ENCODE measurements at places on chromosomes 3 and 15.

DNA sequence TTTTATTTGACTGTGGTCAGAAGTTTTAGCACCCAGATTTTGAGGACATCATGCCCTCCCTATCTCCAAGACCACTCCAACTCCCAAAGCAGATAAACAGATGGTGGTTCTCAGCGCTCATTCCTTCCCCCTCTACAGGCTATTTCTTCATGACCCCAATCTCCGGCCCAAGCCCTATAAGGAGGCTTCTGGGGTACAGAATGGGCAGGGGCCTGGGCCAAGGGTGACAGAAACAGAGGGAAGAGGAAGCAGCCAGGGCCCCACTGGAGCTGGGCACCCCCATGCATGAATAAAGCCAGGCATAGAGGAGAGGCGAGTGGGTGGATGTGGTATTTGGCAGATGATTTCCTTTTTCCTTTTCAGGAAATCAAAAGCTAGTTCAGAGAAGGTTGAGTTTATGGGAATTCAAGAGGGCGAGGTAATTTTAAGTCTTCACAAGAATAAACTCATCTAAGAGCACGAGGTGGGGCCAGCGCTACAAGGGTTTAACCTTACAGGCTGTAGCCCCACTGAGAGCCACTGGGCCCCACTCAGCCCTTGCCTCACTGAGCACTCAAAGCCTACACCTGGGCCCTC, 104.8 kb upstream of the HERC1 start:
- no peak for DNase-seq

GRCh38 chr15:44222478-44222877, 27.4 kb upstream of the FRMD5 start:
- no peak for DNase-seq

DNA sequence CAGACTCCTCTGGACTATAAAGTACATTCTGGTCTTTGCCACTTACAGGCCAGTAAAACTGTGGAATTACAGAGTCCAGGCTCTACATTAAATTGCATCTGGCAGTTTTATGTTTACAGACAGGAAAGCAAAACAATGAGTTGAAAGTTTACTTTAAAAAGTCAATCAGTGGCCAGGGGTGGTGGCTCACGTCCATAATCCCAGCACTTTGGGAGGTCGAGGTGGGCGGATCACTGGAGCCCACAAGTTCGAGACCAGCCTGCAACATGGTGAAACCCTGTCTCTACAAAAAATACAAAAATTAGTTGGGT, 53.8 kb downstream of the TM4SF4 start:
- no peak for DNase-seq

DNA sequence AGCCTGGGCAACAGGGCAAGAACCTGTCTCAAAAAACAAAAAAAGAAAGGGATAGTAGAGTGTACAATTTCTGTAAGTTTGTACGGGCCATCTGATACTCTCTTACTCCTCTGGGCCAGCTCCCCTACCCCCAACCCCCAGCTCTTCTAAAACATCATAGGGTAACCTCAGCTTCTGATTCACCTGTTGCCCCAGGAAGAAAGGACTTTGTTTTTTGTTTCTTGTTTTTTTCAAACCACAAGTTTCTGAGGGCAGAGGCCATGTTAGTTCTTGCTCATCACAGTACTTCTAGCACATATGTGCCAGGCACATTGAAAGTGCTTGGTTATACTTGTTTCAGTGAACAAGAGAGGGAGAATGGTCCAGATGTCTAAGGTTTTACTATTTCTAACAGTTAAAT, 20.2 kb downstream of the ATOSA start:
- DNase-seq: peak; percentile 37

DNA sequence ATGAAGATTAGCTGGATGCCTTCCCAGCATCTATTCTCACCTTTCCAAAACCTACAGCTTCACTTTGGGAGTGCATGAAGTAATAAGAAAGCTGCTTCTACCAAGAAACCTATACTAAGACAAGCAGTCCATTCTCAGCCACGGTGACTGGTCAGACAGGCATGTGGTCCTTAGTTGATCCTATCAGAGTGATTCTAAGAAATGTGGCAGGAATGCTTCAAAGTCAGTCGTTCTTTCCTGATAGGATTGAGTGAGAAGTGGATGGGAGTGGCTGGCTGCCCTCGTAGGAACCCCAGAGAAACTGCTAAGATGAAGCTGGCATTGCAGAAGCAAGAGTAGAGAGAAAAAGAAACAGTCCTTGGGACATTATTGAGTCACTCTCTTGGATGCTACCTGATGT, 16.6 kb downstream of the FOXB1 start:
- no peak for DNase-seq

- no peak for DNase-seq
Measured at GRCh38 chr3:114650808-114651207, 357.0 kb downstream of the TIGIT start.

Measured in CD4-positive, alpha-beta memory T cell (primary cell).